ENCODE measurements at places on chromosomes 12 and 14.

DNA sequence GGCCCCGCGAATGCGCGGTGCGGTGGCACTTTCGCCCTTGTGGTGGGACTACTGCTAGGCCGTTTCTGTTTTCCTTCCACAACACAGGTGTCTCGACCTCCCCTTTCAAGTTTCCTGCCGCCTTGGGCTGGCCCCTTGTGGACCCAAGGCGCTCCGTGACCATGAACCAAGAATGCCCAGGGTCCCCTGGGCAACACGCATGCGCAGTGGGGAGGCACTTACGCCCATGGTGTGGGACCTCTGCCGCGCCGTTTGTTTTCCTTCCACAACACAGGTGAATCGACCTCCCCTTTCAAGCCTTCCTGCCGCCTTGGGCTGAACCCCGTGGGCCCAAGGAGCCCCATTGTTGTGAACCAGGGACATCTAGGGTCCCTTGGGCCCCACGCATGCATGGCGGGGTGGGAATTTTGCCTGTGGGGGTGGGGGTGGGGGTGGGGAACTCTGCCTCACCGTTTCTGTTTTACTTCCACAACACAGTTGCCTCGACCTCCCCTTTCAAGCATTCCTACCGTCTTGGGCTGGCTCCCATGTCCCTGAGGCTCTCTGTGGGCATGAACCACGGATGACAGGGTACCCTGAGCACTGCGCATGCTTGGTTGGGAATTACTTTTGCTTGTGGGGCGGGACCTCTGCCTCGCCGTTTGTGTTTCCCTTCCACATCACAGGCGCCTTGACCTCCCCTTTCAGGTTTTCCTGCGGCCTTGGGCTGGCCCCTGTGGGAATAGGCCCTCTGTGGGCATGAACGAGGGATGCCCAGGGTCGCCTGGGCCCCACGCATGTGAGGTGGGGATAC, 355.1 kb downstream of the ALG10 start:
- no peak for DNase-seq

GRCh38 chr12:1629338-1630132, 504 bp downstream of the WNT5B start:
- peak; percentile 32 for DNase-seq

- peak; percentile 78 for DNase-seq
These were observed 864 bp downstream of the DNAJC22 start for GRCh38 chr12:49347311-49348193.

GRCh38 chr12:57240066-57240921, 10.7 kb downstream of the STAC3 start:
- DNase-seq: peak; percentile 71

- no peak for DNase-seq
These were observed 823 bp downstream of the RNF10 start for GRCh38 chr12:120534703-120535655.

DNA sequence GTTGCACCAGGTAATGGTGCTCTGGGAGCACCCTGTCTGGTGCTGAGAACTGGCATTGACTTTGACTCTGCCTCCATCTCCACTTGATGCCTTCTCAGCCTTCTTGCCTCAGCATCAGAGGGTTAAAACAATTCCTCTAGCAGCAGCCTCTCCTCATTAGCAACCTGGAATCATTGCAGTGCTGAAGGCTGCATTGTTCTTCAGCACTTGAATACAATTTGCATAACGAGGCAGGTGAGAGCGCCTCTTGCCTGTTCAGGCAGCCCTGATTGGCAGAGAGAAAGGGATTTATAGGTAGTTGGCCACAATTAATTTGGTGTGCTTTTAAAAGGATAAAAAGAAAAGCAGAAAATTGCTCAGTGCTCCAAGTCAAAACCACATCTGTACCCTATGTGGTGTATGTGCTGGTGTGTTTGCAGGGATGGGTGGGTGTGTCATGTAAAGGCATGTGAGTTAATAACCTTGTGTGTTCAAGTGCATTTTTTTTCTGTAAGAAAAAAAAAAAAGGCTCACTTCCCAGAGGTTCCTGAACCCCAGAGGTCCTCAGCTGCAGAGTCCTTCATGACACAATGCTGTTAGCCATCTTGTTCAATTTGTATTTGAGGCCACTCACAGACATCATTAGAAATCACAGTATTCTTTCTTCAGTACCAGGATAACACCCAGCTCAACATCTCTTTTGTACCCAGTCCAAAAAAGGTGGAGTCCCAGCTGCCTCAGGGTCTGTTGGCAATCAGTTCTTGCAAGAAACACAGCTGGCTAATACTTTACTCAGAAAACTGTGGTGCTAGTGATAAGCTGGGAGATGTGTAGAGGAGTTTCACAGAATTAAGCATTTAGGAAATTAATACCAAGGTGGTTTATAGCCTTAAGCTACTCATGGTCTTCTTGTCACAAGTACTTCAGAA, 385.6 kb downstream of the GRIN2B start:
- DNase-seq: no peak

DNA sequence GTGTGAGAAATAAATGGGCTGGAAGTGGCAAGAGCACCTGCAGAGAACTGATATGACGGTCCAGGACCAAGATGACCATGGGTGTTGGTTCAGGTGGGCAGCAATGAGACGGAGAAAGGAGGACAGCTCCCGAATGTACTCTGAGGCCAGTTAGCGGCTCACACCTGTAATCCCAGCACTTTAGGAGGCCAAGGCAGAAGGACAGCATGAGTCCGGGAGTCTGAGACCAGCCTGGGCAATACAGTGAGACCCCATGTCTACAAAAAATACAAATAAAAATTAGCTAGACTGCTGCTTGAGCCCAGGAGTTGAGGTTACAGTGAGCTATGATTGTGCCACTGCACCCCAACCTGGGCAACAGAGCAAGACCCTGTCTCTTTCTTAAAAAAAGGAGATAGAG, 60.1 kb downstream of the FOXN3 start:
- no peak for DNase-seq

GRCh38 chr14:79745046-79745445, 466.3 kb downstream of the DIO2 start:
- no peak for DNase-seq

DNA sequence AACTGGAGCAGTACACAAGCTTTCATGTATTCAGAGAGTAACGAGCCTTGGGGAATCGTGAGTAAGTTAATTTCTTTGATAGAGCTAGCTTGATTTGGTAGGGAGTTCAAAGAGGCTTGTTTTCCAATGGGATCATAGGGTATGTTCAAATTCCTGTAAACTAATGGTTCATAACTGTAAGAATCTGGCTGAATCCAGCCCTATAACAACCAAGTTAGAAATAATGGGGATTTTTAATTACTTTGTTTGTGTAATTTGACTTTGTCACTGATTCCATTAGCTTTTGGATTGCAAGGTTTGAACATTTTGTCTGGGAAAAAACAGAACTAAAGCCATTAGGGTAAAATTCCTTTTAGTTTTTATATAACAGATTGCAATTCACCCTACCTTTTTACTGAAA, 94.0 kb downstream of the WNK1 start:
- no peak for DNase-seq

DNA sequence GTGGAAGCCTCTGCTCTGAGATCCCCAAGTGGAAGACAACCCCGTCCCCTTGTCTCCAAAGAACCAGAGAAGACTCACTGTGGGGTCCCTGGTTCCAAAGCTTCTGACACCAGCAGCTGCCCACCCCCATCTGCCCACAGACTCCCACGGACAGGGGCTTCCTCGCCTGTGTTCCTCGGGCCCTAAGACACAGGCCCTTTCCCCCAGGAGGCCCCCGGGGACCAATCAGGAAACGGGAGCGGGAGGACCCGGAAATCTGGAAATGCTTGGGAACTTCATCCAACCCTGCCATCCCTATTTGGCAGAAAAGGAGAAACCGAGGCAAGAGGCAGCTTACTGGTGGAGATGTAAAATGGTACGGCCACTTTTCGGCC, 113.1 kb downstream of the NCOR2 start:
- no peak for DNase-seq

GRCh38 chr14:65854215-65854614, 441.7 kb downstream of the FUT8 start:
- DNase-seq: no peak

GRCh38 chr14:68651652-68652432, 141.0 kb downstream of the ZFP36L1 start:
- DNase-seq: no peak

GRCh38 chr12:4202918-4203317, 70.6 kb upstream of the CCND2 start:
- no peak for DNase-seq

DNA sequence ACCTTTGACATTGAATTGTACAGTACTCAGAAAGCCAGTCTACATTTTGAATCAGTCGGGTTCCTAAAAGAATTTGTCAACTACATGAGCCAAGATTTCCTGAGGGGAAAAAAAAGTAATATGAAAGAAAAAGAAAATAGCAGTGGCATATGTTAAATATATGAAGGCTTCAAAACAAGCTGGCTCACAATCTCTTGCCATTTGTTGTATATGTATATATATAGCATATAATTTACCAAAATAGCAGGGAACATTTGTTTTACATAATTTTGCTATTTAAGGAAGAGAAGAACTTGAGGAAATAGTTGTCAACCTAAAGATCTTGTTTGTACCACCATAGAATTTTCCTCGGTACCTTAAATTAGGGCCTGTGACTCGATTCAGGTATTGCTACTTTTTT, 16.9 kb downstream of the SVOP start:
- no peak for DNase-seq

DNA sequence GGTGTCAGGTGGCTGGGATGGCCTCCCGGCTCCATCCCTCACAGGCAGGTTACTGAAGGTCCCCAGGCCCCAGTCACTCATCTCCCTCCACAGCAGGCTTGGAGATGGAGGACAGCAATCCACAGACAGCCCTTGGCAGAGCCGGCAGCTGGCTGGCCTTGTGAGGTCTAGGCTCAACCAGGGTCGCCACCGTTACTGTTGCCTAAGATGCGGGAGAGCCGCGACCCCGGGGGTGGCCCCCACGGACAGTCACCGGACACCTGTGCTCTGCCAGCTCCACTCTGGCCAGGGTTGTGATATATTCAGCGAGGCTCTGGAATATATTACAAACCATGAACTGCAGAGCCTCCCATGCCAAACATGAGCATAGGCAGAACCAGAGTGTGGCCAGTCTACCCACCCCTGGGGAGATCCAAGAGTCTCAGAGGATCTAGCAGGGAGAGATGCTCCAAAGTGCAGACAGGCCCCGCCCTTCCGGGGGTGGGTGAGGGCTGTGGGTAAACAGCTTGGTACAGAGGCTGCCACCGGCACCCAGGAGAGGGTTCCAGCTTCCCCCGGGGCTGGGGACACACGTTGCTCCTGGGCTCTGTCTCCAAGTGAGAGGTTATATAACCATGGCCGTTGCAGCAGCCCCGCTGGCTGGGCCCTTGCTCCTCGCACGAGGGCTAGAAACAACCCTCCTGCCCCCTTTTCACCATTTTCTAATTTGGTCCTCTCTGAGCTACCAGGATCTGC, 55.9 kb upstream of the DIO3 start:
- peak; percentile 2 for DNase-seq

- DNase-seq: no peak
These were observed 70.8 kb downstream of the WDR20 start for GRCh38 chr14:102210421-102211042.

GRCh38 chr12:46958053-46958452, 121.4 kb upstream of the PCED1B start:
- DNase-seq: no peak

DNA sequence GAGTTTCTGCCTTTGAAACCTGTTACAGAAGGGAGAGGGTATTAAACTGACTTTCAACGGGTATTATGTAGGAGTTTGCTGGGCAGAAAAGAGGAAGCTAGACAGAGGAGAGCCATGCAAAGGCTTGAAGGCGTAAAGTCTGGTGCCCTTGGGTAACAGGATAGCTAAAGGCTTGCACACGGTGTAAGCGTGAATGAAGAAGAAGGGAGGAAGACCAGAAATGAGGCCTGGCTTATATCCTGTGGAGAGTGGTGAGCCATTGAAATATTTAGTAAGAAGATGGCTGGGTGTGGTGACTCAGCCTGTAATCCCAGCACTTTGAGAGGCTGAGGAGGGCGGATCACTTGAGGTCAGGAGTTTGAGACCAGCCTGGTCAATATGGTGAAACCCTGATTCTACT, 22.6 kb downstream of the SUDS3 start:
- no peak for DNase-seq

- DNase-seq: no peak
These were observed 89.7 kb downstream of the NRXN3 start for GRCh38 chr14:78259831-78260230.

GRCh38 chr12:93839064-93839463, 161.9 kb downstream of the CRADD start:
- DNase-seq: no peak

DNA sequence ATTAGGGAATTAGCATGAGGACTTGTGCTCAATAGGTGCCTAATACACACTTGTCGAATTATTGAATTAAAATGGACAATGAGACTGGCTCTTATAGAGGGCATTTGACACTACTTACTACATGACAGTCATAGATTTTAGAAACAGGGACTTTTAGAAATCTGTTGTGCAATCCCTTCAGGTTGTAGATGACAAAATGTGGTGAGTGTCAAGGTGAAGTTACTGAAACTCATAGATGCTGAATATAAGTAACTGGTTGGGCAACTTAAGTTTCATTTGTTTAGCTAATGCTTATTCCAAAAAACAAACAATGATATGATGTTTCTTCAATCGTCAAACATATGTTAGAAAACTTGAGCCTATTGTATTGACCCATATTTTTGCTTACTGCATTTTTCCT, 12.9 kb upstream of the PEX5 start:
- DNase-seq: no peak

DNA sequence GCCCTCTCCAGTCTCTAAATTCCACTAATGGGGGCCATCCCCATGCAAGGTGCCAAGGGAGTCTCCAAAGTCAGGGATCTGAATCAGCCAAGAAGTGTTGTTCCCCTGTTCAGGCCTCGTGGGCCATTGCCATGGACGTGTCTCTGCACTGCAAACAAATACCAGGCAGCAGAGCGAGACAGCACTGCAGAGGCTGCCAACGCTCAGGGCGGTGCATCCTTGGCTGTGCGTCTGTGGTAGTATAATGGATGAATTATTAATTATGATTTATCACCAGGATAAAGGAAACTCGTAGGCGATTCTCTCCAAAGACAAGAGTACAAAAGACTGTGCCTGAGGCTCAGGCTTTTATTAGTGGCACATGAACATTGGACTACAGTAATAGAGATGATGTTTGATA, 122.3 kb upstream of the NTF3 start:
- DNase-seq: no peak

GRCh38 chr12:100820314-100820713, 25.7 kb downstream of the ANO4 start:
- DNase-seq: no peak

DNA sequence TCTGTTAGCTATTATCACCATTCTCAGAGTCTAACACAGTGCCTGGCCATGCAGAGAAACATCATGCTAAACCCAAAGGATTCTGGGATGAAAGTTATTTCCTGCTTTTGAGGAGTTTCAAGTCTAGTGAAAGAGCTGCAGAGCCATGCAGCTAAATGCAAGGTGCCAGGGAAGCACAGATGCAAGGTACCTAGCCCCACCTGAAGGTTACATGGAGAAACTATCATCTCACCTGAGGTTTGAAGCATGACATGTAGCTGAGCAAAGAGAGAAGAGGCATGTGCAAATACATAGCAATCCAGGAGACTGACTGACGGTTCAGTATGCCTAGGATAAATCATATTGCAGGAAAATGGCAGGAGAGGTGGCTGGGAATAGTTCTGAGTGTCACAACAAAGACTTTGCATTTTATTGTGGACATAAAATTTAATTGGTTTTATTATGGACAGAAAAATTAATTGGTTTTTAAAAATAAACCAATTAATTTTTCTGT, 170.4 kb downstream of the PRKD1 start:
- no peak for DNase-seq

All from activated B cell treated with CpG ODN at 0.5 μM for 24 hours (primary cell).